ENCODE measurements at places on chromosomes 4 and X.

GRCh38 chr4:1830642-1831228, 25.2 kb downstream of the LETM1 start:
- no peak for DNase-seq

- DNase-seq, result peak; percentile 80
Observed at GRCh38 chr4:158020734-158021346, 152.0 kb downstream of the GASK1B start.

- DNase-seq, result no peak
Observed at GRCh38 chr4:101282076-101282844, 65.1 kb downstream of the PPP3CA start.

- DNase-seq, result no peak
Observed at GRCh38 chr4:112939901-112940300, 109.6 kb upstream of the ANK2 start.

GRCh38 chr4:17492058-17492741, 19.7 kb downstream of the QDPR start:
- peak; percentile 6 for DNase-seq

DNA sequence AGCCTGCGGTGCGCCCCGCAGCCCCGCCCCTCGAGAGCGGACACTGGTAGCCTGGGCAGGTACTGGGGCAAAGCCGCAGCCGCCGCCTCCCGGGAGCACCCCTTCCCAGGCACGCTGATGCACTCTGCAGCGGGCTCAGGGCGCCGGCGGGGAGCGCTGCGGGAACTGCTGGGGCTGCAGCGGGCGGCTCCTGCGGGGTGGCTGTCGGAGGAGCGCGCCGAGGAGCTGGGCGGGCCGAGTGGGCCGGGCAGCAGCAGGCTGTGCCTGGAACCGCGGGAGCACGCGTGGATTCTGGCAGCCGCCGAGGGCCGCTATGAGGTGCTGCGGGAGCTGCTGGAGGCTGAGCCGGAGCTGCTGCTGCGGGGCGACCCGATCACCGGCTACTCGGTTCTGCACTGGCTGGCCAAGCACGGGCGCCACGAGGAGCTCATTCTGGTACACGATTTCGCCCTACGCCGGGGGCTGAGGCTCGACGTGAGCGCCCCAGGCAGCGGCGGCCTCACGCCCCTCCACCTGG, 401 bp downstream of the SOWAHD start:
- DNase-seq, result no peak

DNA sequence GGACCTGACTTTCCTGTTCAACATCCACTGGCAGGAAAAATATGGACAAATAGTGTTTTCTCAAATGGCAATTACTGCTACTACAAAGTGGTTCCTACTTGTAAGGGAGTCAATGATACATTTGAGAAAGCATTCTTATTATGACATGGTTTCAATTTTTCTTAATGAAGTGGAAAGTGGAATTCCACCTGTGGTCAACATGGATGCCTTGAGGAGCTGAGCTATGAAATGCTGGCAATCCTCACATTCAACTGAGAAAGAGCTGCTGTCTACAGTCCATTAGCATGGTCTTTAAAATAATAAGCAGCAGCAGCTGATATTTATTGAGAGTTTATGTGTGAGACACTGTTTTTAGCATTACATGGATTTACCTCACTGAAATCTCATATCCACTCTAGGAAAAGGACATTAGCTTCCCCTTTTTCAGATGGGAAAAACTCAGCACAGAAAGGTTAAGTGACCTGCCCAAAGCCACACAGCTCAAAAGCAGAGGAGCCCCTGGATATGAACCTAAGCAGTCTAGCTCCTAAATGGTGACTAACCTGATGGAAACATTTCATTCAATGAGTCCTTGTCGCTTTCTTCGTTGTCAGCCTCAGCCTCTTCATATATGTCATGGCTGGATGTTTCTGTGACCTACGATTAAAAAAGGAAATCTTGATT, 29.2 kb downstream of the MAP7D3 start:
- DNase-seq, result peak; percentile 49

DNA sequence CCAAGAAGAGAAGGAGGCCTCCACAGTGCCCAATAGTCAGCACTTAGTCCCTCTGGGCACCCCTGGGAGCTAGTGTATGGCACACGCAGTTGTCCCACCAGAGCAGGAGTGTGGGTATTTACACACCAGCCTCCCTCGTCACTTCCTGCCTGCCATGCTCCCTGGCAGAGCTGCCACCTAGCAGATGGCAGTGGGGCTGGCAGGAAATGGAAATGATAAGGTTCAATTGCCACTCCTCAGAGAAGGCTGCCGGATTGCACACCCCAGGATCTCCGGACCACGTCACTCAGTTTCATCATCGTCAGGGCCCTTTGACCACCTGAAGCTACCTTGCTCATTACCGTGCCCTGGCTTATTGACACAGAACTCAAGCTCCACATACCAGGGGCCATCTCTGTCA, 173.3 kb upstream of the PSAPL1 start:
- DNase-seq, result no peak

DNA sequence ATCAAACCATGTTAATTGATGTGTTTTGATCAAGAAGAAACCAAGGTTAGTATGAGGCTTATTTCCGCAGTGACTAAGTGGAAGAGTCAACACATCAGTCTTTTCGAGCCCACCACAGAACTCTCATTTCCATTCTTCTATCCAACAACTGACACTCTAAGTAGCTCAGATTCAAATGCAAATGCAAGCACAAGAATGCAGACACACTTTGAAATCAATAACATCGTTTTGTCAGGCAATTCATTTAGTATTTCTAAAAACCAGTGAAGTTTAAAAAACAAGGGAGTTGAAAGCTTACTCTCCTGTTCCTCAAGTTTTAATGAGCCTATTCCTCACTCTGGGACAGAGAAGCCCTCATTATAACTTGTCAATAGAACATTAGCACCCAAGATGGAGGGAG, 433.1 kb downstream of the ZIC3 start:
- no peak for DNase-seq

- no peak for DNase-seq
Observed at GRCh38 chrX:50643525-50644137, 170.4 kb downstream of the SHROOM4 start.

- peak; percentile 62 for DNase-seq
Observed at GRCh38 chrX:119655125-119655524, 37.8 kb downstream of the SEPTIN6 start.

DNA sequence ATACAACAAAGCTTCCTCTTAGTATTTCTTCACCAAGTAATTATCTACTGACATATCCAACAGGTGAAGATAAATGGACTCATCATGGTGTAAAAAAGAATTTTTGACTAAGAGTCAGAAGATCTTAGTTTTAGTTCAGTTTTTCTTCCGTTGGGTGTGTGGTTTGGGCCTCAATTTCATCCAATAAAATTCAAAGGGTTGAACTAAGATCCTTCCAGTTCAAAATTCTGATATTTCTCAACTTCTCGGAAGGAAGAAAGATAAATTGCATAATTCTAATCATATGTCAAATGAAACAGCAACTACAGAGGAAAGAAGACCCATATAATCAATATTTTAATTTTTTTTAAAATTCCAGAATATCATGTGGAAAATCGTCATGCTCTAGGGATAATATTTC, 192.7 kb downstream of the SPRY1 start:
- DNase-seq, result no peak

DNA sequence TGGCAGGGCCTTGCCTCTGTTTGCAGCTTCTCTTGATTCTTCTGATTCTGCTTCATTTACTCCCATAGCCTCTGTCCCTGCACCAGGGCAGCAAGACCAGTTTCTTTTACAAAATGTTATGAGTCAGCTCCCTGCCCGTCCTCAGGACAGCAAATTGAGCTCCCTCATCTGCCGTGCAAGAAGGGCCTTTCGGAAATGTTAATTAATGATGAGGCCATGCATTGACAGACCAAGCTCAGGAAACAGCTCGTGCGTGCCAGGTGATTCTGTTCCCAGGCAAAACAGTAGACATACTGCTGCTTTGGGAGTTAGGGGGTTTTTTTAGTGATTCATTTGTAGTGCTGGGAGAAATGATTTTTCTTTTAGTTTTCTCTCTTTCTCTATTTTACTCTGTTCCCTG, 231.7 kb downstream of the FBXW7 start:
- peak; percentile 18 for DNase-seq

- no peak for DNase-seq
Observed at GRCh38 chrX:48472225-48472624, 2.2 kb upstream of the SLC38A5 start.

DNA sequence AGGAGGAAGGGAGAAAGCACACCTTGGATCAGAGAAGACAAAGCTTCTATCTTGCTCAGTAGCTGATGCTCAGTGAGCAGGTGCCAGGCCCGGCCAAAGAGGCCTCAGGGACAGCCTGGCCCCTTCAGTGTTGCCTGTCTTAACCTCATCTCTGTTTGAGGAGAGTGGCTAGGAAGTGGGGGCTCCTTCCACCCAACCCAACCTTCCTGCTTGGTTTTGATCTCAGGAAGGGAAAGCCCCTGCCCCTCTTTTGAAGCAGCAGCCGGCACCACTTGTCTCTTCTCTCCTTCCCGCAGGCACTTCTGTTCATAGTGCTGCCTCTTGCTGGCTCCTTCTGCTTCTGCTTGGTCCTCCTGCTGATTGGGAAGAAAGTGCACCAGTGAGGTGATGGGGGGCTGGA, 2.4 kb upstream of the AFF2 start:
- DNase-seq, result no peak

DNA sequence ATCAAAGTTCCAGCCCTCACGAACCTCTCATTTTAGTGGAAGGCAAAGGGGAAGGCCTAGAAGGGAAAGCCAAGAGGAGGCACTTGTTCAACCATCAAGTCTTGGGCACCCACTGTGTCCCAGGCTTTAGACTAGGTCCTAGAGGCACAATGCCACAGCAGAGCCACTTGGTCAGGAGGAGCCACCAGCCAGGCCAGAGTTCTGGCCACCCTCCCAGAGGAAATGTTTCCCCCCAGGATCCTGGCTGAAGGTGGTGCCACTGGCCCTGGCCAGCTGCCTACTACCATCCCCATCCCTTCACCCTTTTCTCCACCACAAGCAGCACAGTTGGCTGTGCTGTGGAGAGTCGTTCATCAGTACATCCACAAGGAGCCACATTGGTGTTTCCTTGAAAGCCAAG, 34.3 kb upstream of the XPNPEP2 start:
- DNase-seq, result no peak

GRCh38 chr4:97911236-97911906, 231.9 kb downstream of the STPG2 start:
- DNase-seq, result no peak

DNA sequence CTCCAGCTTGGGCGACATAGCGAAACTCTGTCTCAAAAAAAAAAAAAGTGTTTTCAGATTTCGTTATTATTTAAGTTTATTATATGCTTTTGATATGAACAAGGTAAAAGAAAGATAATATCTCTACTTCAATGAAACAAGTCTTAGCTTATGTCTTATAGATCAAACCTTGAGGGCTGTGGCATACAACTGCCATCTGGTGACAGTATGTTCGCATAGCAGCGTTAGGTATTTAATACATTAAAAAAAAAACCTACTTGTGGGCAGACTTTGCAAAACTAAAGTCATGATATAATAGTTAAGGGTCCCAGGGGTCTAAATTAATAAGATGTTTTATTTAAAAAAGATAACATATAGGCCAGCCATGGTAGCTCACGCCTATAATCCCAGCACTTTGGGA, 161.2 kb upstream of the AMOT start:
- DNase-seq, result peak; percentile 9

DNA sequence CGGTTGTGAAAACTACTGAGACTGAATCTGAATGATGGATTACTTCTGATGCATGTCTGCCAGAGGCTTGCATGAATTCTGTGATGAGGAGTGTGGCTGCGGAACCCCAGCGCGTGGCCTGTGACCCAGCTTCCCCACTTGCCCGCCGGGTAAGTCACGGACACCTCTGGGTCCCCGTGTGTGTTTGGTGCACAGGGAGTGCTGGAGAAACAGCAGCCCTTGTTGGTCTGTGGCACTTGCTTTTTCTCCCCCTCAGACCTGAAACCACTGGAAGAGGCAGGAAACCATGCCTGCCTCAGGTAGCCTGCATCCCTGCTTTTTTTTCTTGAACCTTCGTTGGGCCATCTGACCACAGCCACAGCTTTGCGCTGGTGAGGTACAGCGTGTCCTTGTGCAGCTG, 51.9 kb upstream of the TADA2B start:
- no peak for DNase-seq

GRCh38 chrX:49659771-49660170, 36.0 kb downstream of the PAGE1 start:
- DNase-seq, result no peak

DNA sequence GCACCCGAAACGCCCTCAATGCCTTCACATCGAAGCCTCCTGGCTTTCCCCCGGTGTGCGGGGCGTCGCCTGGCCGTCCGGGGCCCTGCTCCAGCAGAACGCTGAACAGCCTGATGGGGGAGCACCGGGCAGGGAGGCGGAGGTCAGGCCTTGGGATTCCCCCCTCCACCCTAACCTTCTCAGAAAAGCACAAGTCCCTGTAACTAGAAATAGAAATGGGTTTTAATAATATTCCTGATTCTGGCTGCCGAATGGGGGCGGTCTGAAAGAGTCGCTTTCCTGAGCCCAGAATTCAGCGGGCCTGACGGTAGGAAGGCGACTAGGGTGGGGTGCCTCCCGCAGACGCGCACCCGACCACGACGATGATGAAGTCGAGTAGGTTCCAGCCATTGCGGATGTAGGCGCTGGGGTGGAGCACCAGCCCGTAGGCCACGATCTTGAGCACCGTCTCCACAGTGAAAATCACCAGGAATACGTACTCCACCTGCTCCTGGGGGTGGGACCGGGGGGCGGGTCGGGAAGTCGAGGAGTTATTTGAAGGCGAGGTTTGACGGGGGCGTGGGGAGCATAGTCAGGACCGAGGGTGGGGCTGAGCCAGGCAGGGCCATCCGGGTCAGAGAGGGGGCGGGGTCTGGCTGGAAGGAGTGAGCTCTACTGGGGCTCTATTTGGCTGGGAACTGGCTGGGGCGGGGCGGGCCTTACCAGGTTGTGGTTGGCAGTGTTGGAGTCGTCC, 2.5 kb downstream of the CACNA1F start:
- DNase-seq, result no peak

DNA sequence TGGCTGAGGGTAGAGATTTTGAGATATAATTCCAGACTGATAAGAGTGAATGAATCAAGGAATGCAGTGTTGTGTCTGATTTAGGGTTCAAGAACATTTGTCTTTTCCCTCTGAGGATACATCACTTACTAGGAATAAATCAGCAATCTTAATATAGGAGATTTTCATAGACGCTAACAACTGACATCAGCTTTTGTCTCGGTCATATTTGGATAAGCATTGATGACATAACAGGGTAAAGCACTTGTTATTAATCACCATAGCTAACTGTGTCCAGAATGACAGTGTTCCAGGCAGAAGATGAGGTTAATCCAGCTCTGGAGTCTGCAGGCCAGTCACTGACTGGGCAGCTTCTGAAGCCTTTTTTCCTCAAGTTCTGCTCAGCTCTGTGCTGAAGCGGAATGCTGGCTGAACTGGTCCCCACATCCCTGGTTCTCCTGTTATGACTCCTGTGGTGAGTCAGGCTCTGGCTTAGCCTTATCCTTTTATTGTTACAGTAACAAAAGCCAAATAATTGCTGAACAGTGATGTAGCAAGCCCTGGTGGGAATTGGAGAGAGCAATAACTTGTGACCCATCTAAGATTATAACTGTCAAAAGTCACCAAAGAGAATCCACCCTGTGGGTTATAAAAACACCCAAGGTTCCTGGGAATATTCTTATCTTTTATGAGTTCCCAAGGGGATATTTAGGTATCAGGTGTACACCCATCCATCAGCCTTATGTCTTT, 41.8 kb downstream of the FNIP2 start:
- DNase-seq, result peak; percentile 99

- DNase-seq, result no peak
Observed at GRCh38 chr4:147749811-147750321, 18.0 kb downstream of the ARHGAP10 start.
